ENCODE measurements at places on chromosomes 7 and 10. TPM values are rescaled to one million over a fixed set of nuclear protein-coding genes. Genes with fewer than 3 reads are reported as not detected.

AKR1B15 gene
- total RNA-seq, result not detected

SPAM1 gene
- total RNA-seq, result not detected

GALNT17 gene
- total RNA-seq, result under 0.01 TPM

SEMA3D gene
- total RNA-seq, result 12.1 TPM

COX19 gene
- total RNA-seq, result 5.4 TPM

ADAM8 gene
- 0.09 TPM for total RNA-seq

SFTPA1 gene
- not detected for total RNA-seq

CYP3A5 gene
- not detected for total RNA-seq

PNLIPRP1 gene
- total RNA-seq, result not detected
